ENCODE measurements at places on chromosomes 7 and 10. TPM values are rescaled to one million over a fixed set of nuclear protein-coding genes. Genes with fewer than 3 reads are reported as not detected.
A peak's percentile ranks its signal among the peaks of the same experiment; 100 is the strongest.

DNA sequence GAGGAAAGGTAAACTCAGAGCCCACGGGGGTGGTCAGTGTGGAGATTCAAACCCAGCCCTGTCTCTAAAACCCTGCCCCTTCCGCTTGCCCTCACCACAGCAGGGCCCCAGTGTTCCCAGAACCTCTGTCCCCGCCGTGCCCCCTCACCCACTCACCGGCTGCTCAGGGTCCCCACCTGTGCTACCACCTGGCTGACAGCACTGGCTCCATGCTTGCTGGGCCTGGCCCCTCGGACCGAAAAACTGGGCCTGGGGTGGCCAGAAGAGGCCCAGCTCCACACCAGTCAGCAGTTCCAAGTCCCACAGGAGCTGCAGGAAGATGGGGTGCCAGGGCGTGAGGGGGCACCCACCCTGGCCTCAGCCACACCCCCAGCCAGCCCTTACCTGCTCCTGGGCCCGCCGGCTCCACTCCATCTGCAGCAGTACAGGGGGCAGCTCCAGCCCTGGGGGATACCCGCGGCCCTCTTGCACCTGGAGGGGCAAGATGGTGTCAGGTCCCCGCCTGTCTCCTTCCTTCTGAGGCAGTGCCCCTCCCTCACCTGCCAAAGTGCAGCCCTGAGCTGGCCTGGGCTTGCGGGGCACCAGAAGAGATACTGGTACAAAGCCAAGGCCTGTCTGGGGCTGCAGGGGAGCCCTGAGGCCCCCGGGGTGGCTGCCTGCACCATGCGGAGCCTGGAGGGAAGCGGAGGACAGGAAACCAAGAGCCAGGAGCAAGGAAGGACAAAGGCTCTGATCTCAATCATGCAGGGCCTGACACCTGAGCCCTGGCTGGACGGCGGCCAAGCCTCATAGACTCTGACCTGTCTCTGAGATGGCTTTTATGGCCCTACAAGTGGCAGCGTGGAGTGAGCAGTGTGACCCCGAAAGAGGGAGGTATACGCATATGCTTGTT, 11.7 kb downstream of the ATP6V1F start:
- H3K4me3 ChIP-seq, result no peak overlapping the region
- H3K27ac ChIP-seq, result no peak overlapping the region
- DNase-seq, result no peak
- peaks cover 9% of the 10 kb centered on the region for H3K27me3 ChIP-seq
- peaks cover 2% of the 10 kb centered on the region for H3K4me1 ChIP-seq

- peaks cover 3% of the 10 kb centered on the region for H3K27me3 ChIP-seq
- peak overlapping the region; percentile 41 for H3K4me3 ChIP-seq
- no peaks in the 10 kb centered on the region for H3K36me3 ChIP-seq
These were observed 248.7 kb upstream of the NPVF start for GRCh38 chr7:25476863-25477499.

- DNase-seq, result no peak
- no peaks in the 10 kb centered on the region for H3K4me1 ChIP-seq
- no peak overlapping the region for H3K27ac ChIP-seq
- no peaks in the 10 kb centered on the region for H3K27me3 ChIP-seq
- no peaks in the 10 kb centered on the region for H3K36me3 ChIP-seq
- H3K4me3 ChIP-seq, result no peak overlapping the region
These were observed 154.0 kb upstream of the LSM8 start for GRCh38 chr7:118029826-118030422.

DNA sequence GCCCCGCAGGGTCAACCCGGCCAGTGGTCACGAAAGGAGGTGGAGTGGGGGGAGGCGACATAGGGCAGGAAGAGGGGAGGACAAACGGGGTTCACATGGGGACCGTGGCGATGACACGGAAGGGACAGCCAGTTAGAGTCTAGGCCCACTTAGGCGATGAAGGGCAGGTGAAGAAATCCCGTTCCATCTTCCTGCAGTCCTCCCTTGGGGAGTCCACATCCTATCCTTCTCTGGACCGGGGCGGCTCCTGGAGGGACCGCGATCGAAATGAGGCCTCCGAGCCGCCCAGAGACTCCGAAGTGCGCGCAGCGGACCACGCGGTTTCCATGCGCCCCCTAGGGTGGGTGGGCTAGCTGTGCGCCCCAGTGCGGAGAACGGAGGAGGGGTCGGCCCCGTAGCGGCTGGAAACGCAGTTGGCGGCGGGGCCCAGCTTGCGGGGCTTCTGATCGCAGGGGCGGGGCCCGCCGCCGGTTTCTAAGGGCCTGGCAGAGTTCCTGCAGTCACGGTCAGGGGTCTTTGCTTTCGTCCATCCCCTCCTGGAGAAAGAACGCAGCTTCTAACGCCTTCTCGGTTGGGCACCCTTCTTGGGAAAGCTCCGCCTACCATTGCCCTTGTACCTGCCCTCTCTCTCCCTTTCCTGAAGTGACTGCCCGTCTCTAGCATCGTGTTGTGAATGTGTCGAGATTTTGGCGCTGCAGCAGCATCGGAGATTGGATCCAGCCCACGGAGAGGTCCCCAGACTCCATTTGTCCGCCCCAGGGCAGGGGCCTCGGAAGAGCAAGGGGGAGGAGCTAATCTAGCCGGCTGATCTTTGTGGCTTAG, 17.9 kb upstream of the TMEM225B start:
- H3K27ac ChIP-seq, result peak overlapping the region; percentile 89
- H3K4me1 ChIP-seq, result peaks cover 1% of the 10 kb centered on the region

- no peaks in the 10 kb centered on the region for H3K36me3 ChIP-seq
- peaks cover 6% of the 10 kb centered on the region for H3K27me3 ChIP-seq
- H3K4me1 ChIP-seq, result peaks cover 19% of the 10 kb centered on the region
These were observed 1.3 kb upstream of the ITPRIP start for GRCh38 chr10:104339469-104340110.

- no peaks in the 10 kb centered on the region for H3K36me3 ChIP-seq
- H3K4me3 ChIP-seq, result no peak overlapping the region
- H3K27me3 ChIP-seq, result no peaks in the 10 kb centered on the region
- no peak for DNase-seq
- no peaks in the 10 kb centered on the region for H3K4me1 ChIP-seq
- H3K27ac ChIP-seq, result no peak overlapping the region
These were observed 16.4 kb upstream of the BHLHA15 start for GRCh38 chr7:98194672-98195457.

- H3K27me3 ChIP-seq, result peaks cover 4% of the 10 kb centered on the region
- no peak for DNase-seq
- H3K4me3 ChIP-seq, result no peak overlapping the region
- H3K36me3 ChIP-seq, result no peaks in the 10 kb centered on the region
- H3K27ac ChIP-seq, result no peak overlapping the region
- peaks cover 4% of the 10 kb centered on the region for H3K4me1 ChIP-seq
These were observed 26.6 kb upstream of the PURB start for GRCh38 chr7:44911911-44912310.

- H3K27ac ChIP-seq, result peak overlapping the region; percentile 93
- DNase-seq, result no peak
- peak overlapping the region; percentile 96 for H3K4me3 ChIP-seq
- H3K4me1 ChIP-seq, result peaks cover 17% of the 10 kb centered on the region
- peaks cover 6% of the 10 kb centered on the region for H3K27me3 ChIP-seq
These were observed 539 bp upstream of the MKLN1 start for GRCh38 chr7:131327049-131327625.

DNA sequence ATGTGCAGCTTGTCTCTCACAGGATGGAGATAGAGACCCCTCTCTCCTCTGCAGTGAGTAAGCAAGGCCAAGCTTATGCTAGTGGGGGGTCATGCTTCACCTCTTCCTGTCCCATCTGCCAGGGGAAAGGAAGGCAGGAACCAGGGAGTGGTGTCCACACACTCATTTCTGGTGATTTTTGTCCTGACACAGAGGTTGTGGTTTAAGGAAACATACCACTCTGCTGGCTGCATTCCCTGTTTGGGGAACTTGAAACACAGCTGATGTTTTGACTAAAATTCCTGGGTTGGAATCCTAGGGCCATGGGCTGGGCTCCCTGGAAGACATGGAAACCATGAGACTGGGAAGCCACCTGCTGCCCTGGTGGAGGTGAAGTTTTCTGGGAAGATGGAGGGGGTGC, 21.4 kb downstream of the C10orf120 start:
- no peak overlapping the region for H3K4me3 ChIP-seq
- no peak for DNase-seq
- H3K27me3 ChIP-seq, result no peaks in the 10 kb centered on the region
- H3K4me1 ChIP-seq, result no peaks in the 10 kb centered on the region
- no peaks in the 10 kb centered on the region for H3K36me3 ChIP-seq

DNA sequence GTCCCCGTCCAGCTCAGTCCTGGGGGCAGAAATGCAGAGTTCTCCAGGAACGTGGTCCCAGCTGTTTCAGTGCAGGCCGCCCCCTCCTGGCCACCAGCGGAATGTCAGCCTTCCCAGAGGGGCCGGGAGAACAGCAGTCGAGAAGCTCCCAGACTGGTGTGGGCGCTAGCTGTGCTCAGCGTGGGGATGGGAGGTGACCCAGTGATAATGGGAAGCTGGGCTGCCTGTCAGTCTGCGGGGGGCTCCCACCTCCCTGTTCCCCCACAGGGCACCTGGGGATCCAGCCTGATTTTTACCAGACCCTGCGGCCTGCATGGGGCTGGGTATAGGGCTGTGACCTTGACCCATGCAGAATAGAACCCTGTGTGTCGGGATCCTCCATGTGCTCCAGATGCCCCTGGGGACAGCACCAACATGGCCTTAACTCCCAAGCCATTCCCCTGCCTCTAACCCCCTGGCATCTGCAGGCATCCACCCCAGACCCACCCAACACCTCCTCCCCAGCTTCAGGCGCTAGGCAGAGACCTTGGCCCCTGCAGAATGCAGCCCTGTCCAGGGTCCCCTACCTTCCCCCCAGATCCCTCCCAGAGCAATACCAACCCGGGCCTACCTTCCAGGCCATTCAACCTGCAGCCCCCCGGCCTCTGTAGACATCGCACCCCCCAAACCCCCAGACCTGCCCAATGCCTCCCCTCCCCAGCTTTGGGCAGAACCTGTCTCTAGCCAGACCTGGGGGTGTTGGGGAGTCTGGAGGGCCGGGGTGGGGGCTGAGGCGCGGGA, 880 bp upstream of the ELN start:
- H3K36me3 ChIP-seq, result no peaks in the 10 kb centered on the region
- no peak overlapping the region for H3K27ac ChIP-seq
- DNase-seq, result peak; percentile 91
- H3K27me3 ChIP-seq, result peaks cover 8% of the 10 kb centered on the region
- H3K4me3 ChIP-seq, result no peak overlapping the region
- peaks cover 38% of the 10 kb centered on the region for H3K4me1 ChIP-seq

DNA sequence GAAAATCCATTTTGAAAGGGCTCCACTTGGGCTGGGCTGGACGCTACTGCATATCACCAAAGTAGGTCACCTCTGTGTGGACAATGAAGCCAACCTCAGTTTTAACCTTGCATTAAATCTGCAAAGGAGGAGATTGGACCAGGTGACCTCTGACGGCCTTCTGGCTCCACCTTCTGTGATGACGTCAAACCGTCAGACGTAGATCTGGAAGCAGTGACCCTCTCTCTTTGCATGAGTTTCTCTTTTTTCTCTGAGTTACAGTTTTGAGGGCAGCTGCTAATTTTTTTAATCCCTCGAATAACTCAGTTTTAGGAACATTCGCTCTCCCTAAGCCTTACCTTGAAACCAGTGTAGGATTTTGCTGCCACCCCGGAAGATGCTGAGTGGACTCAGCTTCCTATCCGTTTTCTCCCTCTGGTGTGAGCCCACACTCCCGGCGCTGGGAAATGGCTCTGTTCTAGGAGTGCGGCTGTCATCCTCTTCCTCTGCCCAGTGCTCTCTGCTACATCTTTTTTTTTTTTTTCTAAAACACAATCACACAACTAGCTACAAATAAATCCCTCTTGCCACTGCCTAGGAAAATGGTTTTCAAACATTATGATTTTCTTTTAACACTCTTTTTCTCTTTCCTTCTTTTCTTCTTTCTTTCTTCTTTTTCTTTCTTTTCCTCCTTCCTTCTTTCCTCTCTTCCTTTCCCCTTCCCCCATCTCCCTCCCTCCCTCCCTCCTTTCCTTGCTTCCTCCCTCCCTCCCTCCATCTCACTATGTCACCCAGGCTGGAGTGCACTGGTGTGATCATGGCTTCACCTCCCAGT, 27.7 kb upstream of the NMT2 start:
- H3K27me3 ChIP-seq, result peaks cover 5% of the 10 kb centered on the region
- peaks cover 7% of the 10 kb centered on the region for H3K36me3 ChIP-seq

DNA sequence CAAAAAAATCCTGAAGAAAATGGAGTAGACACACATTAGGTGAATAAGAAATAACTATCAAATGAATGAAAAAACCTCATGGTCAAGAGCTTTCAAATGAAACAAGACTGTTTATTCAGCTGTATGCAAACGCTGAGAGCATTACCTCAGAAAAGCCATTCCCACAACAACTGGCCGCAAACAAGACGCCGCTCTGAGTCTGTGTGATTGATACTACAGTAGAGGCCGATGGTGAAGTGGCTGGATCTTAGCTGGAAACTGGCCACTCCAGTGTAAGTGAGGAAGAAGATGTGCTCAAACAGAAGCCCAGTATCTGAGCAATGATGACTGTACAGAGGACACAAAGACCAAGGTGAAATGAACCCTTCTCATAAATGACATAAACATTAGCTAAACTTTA, 252.4 kb upstream of the GHITM start:
- no peak for DNase-seq
- peaks cover 2% of the 10 kb centered on the region for H3K27me3 ChIP-seq
- no peak overlapping the region for H3K4me3 ChIP-seq
- H3K4me1 ChIP-seq, result no peaks in the 10 kb centered on the region
- no peak overlapping the region for H3K27ac ChIP-seq
- H3K36me3 ChIP-seq, result no peaks in the 10 kb centered on the region

The NACAD gene
- total RNA-seq, result 125 TPM

The DPY19L1 gene
- total RNA-seq, result 12.3 TPM
